ENCODE measurements at places on chromosomes 6 and 20.
A peak's percentile ranks its signal among the peaks of the same experiment; 100 is the strongest.

- DNase-seq, result peak; percentile 95
Observed at GRCh38 chr20:44210406-44211176, at the start of gene OSER1. Gene OSER1 (minus strand): TSS chr20:44210771. CDS start chr20:44206957, 3,814 bp downstream.

DNA sequence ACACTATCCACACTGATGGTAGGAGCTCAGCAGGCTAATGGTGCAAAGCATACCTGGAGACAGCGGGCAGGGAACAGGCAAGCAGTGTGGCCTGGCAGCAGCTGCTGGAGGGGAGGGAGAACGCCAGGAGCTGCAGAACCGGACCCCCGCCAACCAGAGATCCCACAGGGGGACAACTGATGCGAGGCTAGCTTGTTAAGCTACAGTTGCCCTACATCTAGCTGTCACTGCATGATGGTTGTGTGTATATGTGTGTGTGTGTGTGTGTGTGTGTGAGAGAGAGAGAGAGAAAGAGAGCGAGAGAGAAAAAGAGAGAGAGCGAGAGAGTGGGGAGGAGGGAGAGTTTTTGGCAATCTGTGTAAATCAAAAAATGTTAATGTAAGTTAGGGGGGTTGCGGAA is 69.7 kb upstream of the NHSL1 start:
- DNase-seq, result no peak

- DNase-seq, result no peak
Observed at GRCh38 chr6:43995137-43995536, 132.1 kb downstream of the MRPL14 start.

- no peak for DNase-seq
Observed at GRCh38 chr6:42758756-42759430, 13.0 kb upstream of the TBCC start.

DNA sequence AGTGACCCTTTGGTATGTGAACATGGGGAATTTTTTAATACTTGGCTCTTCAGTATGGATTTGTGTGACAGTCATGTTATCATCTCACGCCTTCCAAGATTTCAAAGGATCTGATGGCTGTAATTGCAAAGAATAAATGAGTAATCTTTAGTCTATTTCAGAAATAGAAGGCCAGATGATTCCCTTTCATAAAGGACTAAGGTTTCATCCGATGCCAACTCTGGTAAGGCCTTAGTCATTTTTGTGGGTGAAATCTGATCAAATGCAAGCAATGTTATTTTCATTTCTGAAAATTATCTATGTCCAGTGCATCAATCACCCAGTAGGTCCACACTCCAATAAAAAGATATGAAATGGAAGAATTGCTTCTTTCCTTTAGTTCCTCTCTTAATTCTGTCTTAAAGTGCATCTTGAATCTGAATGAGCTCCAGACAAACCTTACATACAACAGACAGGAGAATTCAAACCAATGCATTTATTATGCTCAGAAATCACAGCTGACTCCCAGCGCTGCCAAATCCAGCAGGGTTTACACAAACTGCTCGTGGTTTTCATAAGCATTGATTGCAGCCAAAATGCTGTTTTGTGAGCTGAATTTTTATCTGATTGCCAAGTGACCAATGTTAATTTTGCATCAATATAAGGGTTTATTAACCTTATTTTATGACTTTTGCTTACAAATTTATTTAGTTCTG is 565.2 kb upstream of the MARCKS start:
- DNase-seq, result no peak

GRCh38 chr6:29631209-29631810 is 1.7 kb downstream of the GABBR1 start:
- peak; percentile 23 for DNase-seq

DNA sequence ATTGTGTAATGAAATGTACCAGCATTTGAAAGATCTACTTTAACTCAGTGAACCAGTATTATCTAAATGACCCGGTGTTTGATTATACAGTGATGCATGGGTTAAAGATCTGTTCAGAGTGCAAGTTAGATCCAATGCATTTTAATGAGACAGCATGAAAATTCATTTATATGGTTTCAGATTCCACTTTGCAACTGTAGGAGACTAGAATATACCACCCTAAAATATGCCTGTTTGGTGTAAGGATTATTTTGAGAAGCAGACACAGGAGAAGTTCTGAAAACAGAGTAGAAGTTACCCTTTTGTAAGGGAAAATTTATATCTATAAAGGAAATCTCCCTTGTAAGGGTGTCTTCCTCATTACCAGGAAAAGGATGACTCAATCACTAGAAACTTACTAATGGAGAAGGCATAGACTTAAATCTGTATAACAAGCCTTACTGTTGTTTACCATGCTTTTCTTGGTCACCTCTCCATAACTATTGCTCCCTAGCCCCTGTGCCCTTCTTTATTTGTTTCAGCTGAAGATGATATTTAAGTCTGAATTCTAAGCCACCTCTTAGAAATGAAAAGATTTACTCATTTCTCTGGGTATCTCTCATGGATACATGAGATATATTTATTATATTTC is 105.4 kb downstream of the NCOA3 start:
- peak; percentile 45 for DNase-seq

DNA sequence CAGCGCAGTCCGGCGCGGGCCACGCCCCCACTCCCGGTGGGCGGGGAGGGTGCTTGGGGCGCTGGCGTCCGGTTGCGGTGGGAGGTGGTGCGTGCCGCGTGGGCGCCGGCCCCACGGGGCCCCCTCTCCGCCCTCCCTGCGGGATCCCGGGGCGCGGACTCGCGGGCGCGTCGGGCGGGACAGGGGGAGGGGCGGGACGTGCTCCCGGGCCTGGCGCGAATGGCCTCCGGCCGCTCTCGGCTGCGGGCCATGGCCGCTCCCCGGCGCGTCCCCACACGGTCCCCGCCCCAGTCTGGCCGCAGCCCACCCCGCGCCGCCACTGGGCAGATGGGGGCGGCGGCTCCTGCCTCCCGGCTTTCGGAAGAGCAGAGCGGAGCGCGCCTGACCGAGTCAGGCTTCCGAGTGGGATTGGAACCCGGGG is 771 bp upstream of the PPP1R3G start:
- no peak for DNase-seq

DNA sequence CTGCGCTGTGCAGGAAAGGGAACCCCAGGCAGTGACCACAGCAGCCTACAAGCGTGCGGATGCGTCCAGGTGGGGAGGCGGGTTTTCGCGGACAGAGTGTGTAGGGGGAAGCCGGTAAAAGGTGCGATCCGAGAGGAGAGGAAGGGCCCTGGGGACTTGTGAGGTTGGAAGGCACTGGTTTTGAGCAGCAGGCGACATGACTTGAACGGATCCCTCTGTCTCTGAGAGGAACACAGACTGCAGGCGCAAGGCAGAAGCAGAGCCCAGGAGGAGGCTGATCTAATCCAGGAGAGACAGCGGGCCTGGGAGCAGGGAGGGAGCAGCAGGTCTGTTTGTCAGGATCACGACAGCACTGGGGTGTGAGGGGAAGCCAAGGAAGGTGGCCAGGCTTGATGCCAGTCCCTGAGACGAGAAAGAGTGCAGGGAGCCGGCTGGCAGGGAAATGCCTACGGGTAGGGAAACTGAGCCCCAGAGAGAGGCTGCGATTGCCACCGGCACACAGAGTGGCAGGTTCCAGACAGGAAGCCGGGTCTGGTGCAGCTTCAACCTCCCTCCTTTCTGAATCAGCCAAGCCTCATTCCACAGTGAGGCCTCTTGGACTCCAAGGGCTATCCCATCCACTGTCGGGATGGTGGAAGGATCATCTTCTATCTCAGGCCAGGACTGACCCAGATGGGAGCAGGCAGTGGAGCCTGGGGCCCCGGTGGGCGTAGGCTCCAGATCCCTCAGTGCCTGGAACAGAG is 57.1 kb downstream of the HNF4A start:
- no peak for DNase-seq

DNA sequence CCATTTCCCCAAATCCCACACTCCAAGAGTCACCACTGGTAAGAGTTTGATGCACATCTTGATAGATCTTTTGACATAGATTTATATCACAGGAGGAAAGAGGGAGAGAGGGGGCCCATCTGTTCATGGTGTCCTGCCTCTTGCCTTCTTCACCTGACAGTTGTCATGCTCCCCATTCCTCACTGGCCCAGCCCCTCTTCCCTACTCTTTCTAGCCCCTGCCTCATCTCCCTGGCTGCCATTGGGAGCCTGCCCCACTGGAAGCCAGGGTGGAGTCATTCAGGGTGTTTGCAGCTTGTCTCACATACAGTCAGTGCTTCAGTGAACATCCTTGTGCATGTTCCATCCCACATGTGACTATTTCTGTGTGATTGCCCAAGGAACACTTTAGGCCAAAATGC is 27.6 kb downstream of the SIRPA start:
- no peak for DNase-seq

- DNase-seq, result no peak
Observed at GRCh38 chr6:71886184-71887005, at the start of gene RIMS1. Gene RIMS1 (plus strand): TSS chr6:71886550. CDS start chr6:71887024, 474 bp downstream.

- no peak for DNase-seq
Observed at GRCh38 chr20:21557241-21558020, 43.6 kb upstream of the NKX2-2 start.

DNA sequence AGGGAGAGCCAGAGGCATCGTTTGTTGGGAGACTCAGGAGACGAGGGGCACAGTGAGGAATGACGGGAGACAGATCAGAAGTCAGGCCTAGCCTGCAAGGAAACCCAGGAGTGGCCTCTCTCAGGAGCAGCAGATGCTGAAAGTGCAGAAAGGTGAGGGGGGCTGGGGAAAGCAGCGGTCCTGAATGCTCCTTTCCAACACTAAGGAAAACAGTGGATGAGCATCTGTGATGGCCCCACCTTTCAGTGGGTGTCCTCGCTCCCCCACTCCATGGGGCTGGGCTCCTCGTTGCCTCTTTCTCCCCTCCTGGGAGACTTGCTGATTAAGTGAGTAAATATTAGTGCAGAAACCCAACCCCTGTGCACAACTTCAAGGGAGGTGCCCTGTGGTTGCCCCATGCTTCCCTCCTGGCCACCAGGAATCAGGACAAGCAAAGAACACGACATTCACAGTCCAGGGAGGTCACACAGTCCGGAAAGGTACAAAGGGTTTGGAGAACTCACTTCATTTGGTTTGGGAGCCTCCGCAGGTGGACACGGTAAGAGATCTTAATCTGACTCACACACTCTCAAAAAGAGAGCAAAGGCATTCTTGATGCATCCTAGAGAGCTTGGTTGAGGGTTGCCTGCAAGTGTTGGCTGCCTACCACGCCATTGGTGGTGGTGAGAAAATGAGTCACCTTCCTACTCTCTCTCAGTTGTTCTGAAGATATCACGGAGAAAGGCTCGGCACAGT is 9.7 kb upstream of the BPIFB1 start:
- DNase-seq, result no peak

- peak; percentile 100 for DNase-seq
Observed at GRCh38 chr6:11770546-11771466, 7.8 kb downstream of the ADTRP start.

DNA sequence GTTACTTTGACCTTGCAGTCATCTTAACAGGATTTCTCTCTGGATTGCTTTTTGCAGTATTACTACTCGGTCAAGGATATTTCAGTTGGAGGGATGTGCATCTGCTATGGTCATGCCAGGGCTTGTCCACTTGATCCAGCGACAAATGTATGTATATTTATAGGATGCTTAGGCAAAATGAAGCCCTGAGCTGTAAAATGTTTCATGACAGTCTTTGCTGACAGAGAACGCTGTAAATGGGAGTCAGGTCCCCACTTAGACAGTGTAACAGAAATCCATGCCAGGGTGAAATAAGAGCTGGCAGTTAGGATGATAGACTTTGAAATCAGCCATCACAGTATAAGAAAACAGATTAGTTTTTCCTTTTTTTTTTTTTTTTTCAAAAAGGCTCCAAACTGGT is 264.0 kb downstream of the LAMA2 start:
- no peak for DNase-seq

DNA sequence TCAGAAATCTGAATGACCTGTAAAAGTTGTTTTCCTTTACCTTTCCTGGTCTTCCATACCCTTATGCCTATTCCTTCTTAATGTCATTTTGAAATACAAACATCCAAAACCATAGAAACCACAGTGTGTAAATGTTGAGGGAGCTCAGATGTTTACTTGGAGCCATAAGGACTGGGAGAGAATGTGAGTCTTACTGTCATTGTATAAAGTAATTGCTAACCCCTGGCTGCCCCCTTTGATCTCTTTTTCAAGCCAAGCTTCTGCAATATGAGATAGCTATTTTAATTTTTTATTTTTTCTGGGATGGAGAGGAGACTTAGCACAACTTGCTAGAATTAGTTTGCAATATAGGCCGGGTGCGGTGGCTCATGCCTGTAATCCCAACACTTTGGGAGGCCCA is 124.4 kb upstream of the AKIRIN2 start:
- no peak for DNase-seq

GRCh38 chr6:25192590-25193459 is 86.3 kb upstream of the CARMIL1 start:
- peak; percentile 99 for DNase-seq

- peak; percentile 86 for DNase-seq
Observed at GRCh38 chr6:134145786-134146185, 93.4 kb upstream of the SLC2A12 start.
